ENCODE measurements at places on chromosomes 4 and X.

DNA sequence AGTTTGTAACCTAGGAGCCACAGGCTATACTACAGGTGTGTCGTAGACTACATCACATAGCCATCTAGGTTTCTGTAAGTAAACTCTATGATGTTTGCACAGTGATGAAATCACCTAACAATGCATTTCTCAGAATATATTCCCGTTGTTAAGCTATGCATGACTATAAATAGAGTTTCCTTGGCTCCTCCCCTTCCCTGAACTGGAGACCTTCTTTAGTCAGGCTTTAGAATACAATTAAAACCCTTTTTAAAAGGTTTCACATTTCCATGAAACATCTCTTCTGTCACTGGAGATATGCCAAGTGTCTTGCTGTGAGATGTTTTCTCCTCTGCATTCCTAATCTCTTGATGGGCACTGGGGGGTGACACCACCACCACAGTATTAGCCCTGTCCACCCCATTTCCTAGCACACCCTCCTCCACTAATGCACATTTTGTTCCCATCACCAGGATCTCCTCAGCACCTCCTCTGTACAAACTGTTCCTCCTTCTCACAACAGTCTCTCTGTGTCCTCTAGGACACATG, 334.6 kb upstream of the CPEB2 start:
- DNase-seq, result no peak

GRCh38 chr4:143406523-143406922, 69.8 kb downstream of the GAB1 start:
- DNase-seq, result no peak

DNA sequence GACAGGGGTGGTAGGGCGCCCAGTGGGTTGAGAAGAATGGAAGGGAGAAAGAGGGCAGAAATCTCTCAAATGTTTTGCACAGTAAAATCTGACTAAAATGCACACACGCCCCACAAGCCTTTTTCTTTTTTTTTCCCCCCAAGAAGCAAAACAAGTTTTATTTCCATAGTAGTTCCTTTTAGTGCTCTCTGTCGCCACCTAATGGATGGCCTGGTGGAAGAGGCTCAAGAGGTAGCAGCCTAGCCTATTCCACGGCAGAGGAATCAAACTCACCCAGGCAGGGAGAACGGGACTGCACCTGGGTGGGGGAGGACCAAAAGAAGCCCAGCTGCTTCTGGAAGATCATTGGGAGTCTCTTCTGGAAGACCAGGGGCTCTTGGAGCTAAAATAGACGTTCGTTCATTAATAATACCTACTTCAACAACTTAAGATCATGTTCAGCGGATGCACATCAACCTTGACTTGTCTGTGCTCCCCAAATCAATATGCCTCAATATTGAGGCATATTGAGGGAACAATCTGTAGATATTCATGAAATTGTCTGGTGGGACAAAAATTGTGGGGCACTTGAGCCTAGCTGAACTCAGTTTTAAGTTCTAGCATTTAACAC, 31.6 kb upstream of the IRAK1 start:
- peak; percentile 27 for DNase-seq

GRCh38 chrX:13864264-13864663, 47.4 kb upstream of the GPM6B start:
- DNase-seq, result no peak

- no peak for DNase-seq
Measured at GRCh38 chr4:21454201-21454600, 494.4 kb downstream of the KCNIP4 start.

DNA sequence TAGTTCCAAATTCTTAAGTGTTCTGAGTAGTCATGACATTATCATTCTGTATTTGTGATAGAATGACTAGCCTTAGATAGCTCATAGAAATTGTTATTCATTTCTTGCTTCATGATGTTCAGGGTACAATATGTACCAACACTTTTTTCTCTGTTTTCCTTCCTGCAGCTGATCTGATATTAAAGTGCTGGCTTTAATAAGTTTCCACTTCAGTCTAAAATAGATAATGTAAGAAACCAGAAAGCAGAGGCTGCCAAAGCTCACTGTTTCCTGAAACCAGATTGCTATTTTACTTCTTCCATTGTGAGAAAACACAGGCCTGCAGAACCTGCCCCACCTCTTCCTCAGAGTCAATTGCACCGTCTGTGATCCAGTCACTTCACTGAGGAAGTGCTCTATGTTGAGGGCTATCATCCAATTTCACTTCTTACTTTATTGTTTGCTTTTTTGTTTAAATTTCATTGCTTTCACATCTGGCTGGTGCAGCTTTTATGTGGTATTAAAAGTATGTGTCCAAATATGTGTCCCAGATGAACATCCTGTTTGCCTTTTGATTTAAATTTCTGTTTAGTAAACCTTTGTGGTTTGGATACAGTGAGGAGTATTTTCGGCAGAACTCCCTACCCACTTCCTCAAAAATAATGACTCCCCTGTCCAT, 652.1 kb downstream of the ANKRD50 start:
- no peak for DNase-seq

- DNase-seq, result no peak
Measured at GRCh38 chr4:11069083-11069482, 359.6 kb downstream of the HS3ST1 start.

DNA sequence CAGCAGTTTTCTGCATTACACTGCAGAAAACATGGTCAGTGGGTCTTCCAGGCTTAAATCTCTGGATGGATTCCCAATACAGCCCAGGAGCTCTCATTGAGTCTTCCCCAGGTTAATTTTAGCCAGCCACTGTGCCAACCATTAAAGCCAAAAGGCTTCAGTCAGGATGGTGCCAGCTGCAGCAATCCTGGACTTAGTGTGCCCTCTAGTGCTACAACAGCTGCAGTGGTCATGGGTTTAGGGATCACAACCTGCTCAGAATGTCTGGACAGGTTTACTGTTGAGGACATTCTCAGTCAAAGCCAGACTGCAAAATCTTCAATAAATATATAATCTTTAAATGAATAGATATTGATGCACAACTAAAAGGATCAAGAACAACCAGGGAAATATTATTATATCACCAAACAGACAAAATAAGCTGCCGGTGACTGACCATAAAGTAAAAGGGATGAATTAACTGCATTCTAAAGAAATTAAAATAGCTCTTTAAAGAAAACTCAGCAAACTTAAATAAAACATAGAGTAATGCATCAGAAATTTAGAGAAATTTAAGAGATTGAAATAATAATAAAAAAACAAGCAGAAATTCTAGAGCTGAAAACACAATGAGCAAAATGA, 639.9 kb downstream of the SPOCK3 start:
- DNase-seq, result no peak

DNA sequence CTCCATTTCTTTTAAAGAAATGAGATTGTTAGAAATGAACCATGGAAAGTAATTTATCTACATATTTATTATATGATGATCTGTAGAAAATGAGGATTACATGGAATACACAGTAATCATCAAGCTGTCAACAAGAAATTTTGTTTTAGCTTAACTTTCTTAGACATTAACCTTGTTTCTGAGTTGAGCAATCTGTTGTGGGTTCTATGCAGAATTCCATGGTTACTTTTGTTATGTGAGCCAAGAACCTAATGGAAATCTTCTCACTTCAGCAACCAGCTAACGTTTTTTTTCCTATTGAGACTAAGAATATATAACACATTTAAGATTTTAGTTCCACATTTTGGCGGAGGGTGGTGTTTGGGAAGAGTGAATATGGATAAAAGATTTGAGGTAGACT, 136.1 kb upstream of the SLC4A4 start:
- no peak for DNase-seq

DNA sequence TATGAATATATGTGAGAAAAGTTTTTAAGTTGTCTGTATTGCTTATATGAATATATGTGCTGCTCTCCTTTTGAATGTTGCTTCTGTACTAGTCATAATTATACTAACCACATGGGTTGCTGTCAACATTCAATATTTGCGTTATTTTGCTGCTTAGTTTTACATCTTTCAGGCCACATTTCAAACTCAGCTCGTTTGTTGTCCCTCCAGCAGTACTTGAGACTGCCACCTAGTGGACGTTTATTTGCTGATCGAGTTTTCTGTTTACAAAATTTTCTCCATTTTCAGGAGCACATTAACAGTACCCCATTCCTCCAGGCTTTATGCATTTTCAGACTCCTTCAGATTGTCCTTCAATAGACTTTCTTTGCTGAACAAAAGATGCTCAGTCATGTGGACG, 75.8 kb downstream of the NUDT11 start:
- DNase-seq, result no peak

GRCh38 chr4:40484346-40485090, 145.1 kb downstream of the RBM47 start:
- no peak for DNase-seq

DNA sequence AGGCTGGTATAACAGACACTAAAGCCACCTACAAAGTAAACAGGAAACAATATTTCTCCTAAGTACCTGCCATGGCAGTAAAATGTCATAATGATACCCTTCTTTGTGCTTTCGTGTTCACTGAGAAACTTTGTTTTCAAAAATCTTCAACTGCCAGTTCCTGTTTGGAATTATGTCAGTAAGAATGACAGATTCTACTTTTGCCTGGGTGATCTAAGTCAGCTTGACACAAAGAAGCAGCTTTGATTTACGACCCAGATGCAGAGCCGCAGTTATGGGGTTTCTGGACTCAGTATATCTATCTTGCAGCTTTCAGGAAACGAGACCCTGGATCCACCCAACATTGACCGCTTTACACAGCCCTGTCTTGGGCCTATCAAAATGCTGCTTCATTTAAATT, 71.2 kb downstream of the SNX25 start:
- no peak for DNase-seq

DNA sequence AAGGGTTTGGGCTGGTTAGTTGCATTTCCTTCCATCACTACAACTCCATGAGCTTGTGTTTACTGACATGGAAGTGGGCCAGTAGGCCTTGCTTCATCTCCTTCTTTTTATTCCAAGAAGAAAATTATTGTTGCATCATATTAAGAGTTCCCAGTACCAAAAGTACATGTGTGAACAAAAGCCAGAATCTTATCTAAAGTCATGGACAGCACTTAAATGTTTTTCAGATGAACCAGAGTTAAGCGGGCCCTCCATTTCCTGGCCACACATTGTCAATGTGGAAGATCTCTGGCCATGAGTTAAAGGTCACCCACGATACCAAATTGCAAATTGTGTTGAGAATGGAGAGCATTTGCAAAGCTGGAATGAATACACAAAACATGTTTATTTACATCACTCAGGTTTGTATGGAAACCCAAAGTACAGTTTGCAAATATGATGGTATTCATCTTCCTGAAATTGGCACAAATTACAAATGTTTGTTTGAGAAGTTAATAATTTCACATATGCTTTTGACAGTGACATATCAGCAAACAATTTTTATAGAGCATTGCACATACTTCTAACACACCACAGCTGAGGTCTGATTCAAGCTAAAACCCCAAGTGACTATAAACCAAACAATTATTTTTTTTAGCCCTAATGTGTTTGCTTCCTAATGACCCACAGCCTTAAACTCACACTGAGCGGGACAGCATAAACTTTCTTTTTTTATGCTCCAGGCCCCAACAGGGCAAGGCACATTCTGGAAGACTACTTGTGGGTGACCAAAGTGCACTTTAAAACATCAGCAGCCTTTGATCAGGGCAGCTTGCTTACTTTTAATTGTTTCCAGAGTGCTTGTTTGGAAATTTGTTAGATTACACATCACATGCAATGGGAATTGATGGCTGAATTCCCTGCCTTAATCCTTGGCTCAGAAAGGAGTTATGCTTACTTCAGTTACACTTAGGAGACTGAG, 502.9 kb upstream of the SLIT2 start:
- no peak for DNase-seq

DNA sequence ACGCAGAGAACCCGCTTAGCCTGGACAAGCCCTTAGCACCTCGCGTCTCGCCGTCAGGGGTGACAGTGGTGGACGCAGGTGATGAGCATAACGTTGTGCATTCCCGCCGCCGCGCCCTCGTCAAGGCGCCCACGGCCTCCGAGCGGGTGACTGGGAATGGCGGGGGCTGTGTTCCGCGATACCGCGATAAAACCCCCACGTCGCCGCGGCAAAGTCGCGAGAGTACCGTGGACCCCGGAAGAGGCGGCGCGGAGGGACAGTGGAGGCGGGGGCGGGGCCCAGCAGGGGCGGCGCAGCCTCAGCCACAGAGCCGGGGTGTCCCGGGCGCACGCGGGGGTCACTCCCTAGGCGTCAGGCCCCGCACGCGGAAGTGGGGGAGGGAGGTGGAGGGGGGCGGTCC, 53.8 kb downstream of the ZFYVE28 start:
- no peak for DNase-seq

- DNase-seq, result peak; percentile 2
Measured at GRCh38 chr4:163554870-163555465, 60.5 kb downstream of the TMA16 start.
